ENCODE measurements at places on chromosomes 5 and 9.
A peak's percentile ranks its signal among the peaks of the same experiment; 100 is the strongest.

DNA sequence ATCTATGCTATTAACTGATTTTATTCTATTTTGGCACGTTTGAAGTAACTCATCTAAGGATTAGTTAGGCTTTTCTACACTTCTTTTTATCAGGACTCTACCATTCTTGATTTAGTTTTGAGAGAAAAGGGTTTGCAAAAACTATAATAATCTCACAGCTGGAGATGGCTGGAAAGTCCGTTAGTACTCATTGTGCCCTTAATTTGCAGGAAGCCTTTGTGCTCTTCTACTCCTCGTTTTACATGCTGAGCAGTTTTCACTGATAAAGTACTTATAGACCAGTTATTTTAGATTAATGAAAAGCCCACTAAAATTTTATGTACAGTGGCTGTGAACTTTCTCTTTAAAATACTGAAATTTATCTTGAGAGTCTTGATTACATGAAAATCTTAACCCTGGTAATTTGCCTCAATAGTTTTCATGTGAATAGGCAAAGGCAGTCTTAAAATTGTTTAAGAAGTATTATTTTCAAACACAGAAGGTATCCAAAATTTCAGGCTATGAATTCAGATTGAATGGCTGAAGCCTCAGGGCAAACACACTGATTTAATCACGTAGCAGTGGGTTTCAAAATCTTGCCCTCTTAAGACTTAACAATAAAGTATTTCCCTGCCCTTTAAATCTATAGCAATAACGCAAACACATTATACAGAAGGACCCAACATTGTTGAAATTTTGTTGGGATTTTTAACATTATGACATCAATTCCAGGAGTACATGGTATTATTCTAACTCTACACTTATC, 18.6 kb downstream of the MLLT3 start:
- no peaks in the 10 kb centered on the region for H3K27me3 ChIP-seq
- no peak overlapping the region for H3K4me3 ChIP-seq
- no peaks in the 10 kb centered on the region for H3K36me3 ChIP-seq
- peaks cover 6% of the 10 kb centered on the region for H3K4me1 ChIP-seq
- ATAC-seq: no peak
- H3K27ac ChIP-seq: no peak overlapping the region

DNA sequence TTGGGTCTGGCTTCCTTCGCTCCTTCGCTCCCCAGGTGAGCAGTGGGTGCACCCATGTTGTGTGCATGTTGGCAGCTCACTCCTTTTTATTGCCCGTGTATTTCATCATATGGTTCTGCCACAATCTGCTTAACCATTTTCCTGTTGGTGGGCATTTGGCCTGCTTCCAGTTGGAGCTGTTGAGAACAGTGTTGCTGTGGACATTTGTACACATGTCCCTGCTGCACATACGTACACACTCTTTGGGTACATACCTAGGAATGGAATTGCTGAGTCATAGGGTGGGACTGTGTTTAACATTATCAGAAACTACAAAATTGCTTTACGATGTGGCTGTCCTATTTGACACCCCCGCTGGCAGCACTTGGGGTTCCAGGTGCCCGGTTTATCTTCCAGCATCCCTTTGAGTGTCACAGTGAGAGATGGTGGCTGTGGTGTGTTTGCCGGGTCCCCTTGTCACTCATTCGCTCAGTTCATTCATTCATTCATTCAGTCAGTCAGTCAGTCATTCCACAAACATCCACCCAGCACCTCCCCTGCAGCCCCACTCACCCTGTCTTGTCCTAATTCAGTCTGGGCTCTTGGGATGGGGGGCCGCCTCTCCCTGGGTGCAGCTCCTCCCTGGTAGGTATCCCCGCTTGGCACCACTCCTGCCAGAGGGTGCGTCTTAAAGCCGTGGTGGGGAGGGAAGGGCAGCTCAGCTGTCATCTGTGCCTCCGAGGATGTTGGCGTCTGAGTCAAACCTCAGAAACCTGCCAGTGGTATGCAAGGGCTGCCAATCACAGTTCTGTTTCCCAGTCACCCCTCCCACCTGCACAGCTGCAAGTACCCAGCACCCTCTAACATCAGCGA, 7.9 kb upstream of the FIBCD1 start:
- no peak overlapping the region for H3K27ac ChIP-seq
- H3K36me3 ChIP-seq: no peaks in the 10 kb centered on the region
- H3K4me1 ChIP-seq: no peaks in the 10 kb centered on the region

DNA sequence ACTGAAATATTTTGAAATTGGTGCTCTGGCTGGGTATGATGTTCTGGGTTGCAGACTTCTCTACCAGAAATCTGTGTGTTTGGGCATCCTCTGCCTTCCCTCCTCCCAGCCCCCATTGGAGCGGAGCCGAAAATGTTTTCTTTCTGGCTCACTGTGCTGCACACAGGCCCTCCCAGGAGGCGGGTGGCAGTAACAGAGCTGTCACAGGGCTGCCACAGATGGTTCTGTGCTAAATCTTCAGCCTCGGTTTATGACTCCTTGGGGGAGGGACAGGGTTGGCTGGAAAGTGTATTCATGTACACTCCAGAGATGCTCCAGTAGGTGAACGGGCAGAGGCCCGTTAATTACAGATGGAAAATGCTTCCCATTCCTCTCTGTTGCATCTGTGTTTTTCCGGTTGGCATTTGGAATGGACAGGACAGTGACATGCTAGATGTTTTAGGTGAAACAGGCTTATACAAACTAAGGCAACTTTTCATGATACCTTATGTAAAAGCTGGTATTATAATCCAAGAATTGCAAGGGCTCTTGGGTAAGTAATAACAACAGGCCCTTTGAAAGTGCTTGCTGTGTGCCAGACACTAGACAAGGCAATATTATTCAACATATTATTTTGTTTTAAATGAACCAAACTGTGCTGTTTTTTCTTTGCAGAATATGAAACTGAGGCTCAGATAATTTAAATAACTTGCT, 180.2 kb downstream of the ADCY2 start:
- no peaks in the 10 kb centered on the region for H3K4me1 ChIP-seq
- no peak overlapping the region for H3K4me3 ChIP-seq
- no peak for ATAC-seq
- no peaks in the 10 kb centered on the region for H3K36me3 ChIP-seq
- H3K27ac ChIP-seq: no peak overlapping the region
- no peaks in the 10 kb centered on the region for H3K27me3 ChIP-seq

DNA sequence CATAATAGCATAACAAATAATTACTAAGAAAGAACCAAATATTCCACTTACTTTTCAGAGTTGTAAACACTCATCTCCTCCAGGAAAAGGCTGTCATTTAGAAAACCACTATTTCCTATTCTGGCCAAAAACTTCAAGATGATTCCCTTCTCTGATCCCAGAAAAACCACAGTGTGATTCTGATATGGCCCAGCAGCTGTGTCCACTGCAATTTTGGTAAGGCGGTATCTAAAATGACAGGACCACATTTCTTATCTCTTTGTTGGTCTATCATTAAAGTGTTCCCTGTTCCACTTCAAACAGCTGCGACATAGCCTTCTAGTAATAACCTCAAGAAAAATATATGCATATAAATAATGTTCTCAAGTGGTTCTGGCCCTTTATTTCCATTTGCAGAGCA, 96.1 kb downstream of the SEMA6A start:
- no peak overlapping the region for H3K27ac ChIP-seq
- no peak for ATAC-seq
- no peaks in the 10 kb centered on the region for H3K4me1 ChIP-seq
- H3K27me3 ChIP-seq: no peaks in the 10 kb centered on the region

DNA sequence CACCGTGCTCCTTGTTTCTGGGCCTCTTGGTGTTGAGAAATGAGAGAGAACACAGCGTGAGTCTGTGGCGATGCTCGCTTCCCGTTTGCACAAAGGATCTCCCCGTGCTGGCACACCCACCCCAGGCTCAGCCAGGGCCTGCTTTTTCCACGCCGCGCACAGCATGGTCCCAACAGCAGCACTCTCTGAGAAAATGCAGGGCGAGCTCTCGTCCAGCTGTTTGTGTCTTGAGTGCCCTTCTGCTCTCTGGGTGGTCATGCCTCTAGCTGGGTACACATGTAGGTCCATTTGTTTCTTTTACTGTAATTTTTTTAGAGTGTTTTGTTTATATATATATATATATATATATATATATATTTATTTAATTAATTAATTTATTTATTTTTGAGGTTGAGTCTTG, 26.6 kb downstream of the FBXW5 start:
- H3K27me3 ChIP-seq: no peaks in the 10 kb centered on the region
- H3K27ac ChIP-seq: no peak overlapping the region
- ATAC-seq: no peak
- H3K36me3 ChIP-seq: peaks cover 55% of the 10 kb centered on the region
- peaks cover 4% of the 10 kb centered on the region for H3K4me1 ChIP-seq

DNA sequence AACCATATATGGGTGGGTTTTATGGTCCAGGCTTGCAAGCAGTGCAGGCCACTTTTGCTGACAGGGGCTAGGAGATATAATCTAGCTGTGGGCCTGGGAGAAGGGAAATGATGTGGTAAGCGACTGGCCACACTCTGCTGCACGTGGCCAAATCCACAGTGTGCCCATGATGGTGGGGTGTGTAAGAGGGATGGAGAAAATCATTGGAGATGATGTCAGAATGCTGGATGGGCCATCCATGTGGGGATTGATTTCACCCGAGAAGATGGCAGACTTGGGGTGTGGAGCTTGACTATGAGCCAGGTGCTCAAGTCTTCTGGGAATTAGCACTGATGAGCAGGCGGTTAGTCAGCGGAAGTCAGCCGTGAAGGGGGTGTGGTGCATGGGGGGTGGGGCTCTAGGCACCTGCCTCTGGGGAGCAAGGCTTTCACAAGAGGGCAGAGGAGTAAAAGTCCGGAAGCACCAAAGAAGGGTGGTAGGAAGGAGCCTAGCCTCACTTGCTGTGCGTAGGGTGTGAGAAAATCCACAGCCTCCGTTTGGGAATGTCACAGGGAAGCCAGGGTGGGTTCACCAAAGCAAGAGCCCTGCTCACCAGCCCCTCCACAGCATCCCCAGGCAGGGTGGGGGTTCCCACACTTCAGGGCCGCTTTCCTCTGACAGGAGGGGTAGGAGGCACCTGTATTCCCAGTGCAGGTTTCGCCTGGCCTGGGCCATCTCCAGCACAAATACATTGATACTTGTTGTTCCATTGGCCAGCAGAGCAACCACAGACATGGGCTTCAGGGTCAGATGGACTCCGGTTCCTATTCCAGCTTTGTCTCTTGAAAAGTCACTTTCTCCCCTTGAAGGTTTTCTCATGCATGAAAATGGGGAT, 44.5 kb upstream of the ANGPTL2 start:
- H3K36me3 ChIP-seq: peaks cover 8% of the 10 kb centered on the region
- H3K4me1 ChIP-seq: peaks cover 54% of the 10 kb centered on the region
- peak overlapping the region; percentile 1 for H3K4me3 ChIP-seq
- ATAC-seq: peak; percentile 96
- H3K27ac ChIP-seq: peak overlapping the region; percentile 65

DNA sequence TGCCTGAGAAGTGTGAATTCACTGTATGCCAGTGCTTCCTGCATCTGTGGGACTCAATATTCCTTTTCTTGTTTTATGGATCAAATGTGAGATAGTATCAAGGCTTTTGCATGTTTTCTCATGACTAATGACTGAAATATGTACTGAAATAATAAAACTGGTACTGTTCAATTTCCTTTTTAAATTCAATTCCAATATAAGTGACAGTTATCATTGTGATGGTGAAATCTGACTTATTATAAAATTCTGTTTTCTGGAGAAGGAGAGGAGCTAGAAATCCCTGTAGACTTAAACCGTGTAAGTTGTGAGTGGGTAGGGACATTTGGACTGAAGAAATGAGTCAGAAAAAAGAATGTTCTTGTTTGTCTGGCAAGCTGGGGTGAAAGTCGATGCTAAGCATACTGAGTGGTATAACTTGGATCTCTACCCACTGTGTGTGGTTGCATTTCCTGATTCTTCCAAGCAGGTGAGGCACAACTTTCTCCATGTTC, 245.2 kb downstream of the EFNA5 start:
- no peaks in the 10 kb centered on the region for H3K4me1 ChIP-seq
- peaks cover 15% of the 10 kb centered on the region for H3K27me3 ChIP-seq
- no peak overlapping the region for H3K27ac ChIP-seq
- H3K4me3 ChIP-seq: no peak overlapping the region
- no peak for ATAC-seq

- no peak overlapping the region for H3K27ac ChIP-seq
- H3K36me3 ChIP-seq: no peaks in the 10 kb centered on the region
- no peak for ATAC-seq
- no peaks in the 10 kb centered on the region for H3K27me3 ChIP-seq
These were observed 71.8 kb downstream of the EGFLAM start for GRCh38 chr5:38330207-38330606.

- H3K4me1 ChIP-seq: peaks cover 42% of the 10 kb centered on the region
- H3K36me3 ChIP-seq: no peaks in the 10 kb centered on the region
- ATAC-seq: no peak
- no peaks in the 10 kb centered on the region for H3K27me3 ChIP-seq
These were observed 11.4 kb upstream of the CD72 start for GRCh38 chr9:35629597-35629996.

- H3K27ac ChIP-seq: no peak overlapping the region
- no peak overlapping the region for H3K4me3 ChIP-seq
- H3K27me3 ChIP-seq: peaks cover 8% of the 10 kb centered on the region
- ATAC-seq: no peak
- no peaks in the 10 kb centered on the region for H3K36me3 ChIP-seq
These were observed 57.5 kb upstream of the GNAQ start for GRCh38 chr9:78089111-78089510.

DNA sequence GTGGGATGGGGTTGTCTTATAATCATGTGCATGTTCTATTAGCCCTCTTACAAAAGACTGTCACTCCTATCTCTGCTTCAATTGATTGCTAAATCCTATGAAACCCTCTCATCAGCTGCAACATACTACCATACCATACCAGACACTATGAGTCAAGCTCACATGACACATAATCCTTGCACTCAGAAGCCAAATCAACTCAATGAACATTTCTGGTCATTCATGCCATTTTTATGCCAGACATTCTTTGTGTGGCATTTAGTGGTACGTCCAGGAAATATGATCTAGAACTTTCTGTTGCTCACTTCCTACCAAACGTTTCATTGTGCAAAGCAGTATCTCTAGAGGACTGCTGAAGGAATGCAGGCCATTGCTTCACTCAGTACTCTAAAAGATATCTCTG, 159.2 kb upstream of the GNA14 start:
- H3K27me3 ChIP-seq: no peaks in the 10 kb centered on the region
- H3K36me3 ChIP-seq: no peaks in the 10 kb centered on the region
- no peak overlapping the region for H3K4me3 ChIP-seq
- ATAC-seq: no peak
- H3K4me1 ChIP-seq: no peaks in the 10 kb centered on the region
